ENCODE measurements at places on chromosomes 3 and 15.
A peak's percentile ranks its signal among the peaks of the same experiment; 100 is the strongest.

DNA sequence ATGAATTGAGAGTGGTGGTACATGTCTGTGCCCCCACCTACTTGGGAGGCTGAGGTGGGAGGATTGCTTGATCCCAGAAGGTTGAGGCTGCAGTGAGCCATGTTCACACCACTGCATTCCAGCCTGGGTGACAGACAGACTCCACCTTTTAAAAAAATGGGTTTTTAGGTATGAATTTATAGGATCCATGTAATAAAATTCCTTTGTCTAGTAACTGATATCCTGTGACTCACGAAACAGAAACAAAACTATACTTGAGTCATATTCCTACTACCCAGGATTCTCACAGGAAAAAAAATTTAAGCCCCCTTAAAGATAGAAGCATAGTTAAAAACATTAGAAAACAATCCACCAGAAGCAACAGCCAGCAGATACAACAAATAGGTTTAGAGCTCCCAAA lies 10.0 kb upstream of the CRTC3 start:
- DNase-seq, result peak; percentile 30

- DNase-seq, result no peak
Measured at GRCh38 chr15:77825252-77825542, 192.5 kb upstream of the LINGO1 start.

- peak; percentile 10 for DNase-seq
Measured at GRCh38 chr3:106758459-106758858, 618.8 kb upstream of the CCDC54 start.

- DNase-seq, result no peak
Measured at GRCh38 chr15:59958288-59958687, 45.8 kb upstream of the FOXB1 start.

- no peak for DNase-seq
Measured at GRCh38 chr3:177441276-177441812, 244.1 kb upstream of the TBL1XR1 start.

GRCh38 chr15:77582763-77583162 lies 49.9 kb downstream of the LINGO1 start:
- DNase-seq, result no peak

DNA sequence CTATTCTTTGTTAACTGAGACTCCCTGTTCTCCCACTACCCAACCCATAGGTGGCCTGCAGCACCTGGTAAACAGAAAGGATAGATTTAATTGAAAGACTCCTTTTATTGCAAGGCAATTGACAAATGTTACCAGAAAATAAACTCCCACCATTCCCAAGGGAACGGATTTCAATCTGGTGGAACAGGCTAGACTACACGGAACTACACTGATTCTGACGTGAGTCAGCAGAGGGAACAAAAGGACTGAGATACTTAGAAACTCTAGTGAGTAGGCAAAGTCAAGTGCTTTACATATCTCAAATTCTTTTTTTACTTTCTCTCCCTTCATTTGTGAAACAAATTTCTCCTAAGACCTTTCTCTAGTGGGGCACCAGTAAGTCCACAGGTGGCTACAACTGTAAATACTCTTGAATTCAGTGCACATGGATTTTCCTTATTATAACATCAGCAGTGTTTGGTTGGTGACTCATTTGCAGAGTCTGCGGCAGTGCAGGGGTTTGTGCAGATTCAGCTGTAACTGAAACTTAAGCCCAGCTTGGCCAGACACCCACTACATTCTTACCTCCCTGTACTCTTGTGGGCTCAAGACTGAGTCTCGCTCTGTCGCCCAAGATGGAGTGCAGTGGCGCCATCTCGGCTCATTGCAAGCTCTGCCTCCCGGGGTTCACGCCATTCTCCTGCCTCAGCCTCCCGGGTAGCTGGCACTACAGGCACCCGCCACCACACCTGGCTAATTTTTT lies 34.3 kb upstream of the PLSCR2 start:
- DNase-seq, result peak; percentile 95

DNA sequence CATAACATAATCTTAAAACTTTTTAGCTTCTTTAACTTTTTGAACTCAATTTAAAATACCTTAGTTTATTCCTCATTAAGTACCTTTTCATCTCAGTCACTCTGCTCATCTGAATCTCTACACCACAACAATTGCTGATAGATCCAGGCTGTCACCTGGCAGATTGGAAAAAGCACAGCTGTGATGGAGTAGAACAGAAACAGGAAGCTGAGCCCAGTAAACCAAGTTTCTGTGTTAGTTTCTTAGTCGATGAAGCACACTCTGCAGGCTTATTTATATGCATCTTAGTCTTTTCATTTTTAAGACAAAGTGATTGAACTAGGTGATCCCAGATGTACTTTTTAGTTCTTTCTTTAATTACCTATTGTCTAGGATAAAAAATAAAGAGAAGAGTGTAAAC lies 1398.0 kb upstream of the ALCAM start:
- DNase-seq, result no peak

DNA sequence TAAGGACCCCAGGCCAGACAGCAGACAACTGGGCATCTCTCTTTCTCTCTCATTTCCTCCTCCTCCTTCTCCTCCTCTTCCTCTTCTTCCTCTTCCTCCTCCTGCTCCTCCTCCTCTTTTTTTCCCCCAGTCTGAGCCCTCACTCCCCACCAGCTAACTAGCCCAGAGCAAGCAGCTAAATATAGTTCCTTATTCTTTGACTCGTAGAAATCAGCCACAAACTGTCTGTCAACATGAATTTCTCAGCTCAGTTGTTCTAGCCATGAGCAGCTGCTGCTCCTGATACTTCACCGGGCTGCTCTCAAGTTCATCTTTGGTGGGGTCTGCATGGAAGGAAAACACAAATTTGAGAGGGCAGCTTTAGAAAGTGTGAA lies 19.2 kb upstream of the LOXL1 start:
- no peak for DNase-seq

DNA sequence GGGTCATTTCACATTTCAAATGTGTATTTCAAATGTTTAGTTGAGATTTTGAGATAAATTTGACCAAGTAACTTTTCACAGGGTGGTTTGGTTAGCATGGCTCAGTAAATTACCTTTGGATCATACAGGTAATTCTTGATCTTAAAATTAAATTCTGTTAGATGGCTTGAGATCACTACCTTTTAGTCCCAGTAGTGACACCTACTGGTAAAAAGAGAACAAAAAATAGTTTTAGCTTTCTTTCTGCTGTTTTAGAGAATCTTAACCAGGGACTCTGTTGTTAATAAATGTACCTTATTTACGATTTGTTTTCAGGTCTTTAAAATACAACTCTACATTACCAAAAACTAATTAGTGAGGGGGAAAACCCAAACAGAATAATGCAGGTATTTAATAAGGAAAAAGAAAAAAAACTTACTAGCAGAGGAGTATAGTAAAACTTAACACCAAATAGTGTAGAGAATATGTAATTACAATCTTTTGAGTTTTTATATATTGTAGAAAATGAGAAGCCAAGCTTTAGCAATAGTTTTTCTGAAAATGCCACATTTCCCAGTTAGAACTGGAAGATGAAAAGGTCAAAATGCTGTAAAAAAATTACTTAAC lies 620.3 kb upstream of the AGTR1 start:
- peak; percentile 34 for DNase-seq

GRCh38 chr15:52228921-52229320 lies 37.7 kb upstream of the GNB5 start:
- DNase-seq, result peak; percentile 95

DNA sequence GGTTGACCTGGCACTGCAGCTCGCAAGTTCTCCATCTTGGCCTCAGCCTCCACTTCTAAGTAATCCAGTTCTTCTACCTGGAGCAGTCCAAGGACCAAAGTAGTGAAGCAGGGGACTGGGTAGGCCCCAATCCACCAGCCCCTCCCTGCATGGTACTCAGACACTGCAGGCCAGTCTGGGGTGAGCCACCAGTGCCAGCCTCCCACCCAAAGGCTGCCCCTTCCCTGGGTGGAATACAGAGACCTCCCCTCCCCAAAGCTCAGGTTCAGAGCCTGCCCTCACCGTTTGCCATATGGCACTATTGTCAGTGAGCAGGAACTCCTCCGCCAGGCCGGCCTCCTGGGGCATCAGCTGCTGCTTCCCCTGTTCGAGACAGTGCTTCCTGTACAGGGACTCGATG lies 10.8 kb downstream of the POLG start:
- no peak for DNase-seq

- no peak for DNase-seq
Measured at GRCh38 chr3:175731543-175731942, 872.4 kb downstream of the NAALADL2 start.

- no peak for DNase-seq
Measured at GRCh38 chr3:127368186-127369032, 80.6 kb upstream of the PRR20G start.

- DNase-seq, result no peak
Measured at GRCh38 chr15:54504695-54505094, 526.5 kb downstream of the UNC13C start.

GRCh38 chr3:155960060-155960459 lies 89.6 kb downstream of the GMPS start:
- no peak for DNase-seq

DNA sequence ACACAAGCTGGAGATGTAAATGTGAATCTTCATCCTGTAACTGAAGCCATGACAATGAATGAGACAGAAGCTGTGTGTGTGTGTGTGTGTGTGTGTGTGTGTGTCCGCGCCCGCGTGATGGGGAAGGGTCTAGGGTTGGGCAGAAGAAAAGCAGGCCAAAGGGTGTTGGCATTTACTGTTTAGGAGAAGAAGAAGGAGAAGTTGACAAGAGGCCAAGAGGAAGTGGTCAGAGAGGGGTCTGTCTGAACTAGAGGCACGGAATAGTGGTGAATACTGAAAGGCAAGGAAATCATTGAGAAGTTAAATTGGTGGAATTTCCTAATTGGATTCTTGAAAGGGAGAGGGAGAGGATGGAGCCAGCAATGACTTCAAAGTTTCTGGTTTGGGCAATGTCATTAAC lies 5.6 kb upstream of the NCEH1 start:
- DNase-seq, result no peak

GRCh38 chr15:95226835-95227234 lies 995.5 kb downstream of the MCTP2 start:
- DNase-seq, result peak; percentile 94

DNA sequence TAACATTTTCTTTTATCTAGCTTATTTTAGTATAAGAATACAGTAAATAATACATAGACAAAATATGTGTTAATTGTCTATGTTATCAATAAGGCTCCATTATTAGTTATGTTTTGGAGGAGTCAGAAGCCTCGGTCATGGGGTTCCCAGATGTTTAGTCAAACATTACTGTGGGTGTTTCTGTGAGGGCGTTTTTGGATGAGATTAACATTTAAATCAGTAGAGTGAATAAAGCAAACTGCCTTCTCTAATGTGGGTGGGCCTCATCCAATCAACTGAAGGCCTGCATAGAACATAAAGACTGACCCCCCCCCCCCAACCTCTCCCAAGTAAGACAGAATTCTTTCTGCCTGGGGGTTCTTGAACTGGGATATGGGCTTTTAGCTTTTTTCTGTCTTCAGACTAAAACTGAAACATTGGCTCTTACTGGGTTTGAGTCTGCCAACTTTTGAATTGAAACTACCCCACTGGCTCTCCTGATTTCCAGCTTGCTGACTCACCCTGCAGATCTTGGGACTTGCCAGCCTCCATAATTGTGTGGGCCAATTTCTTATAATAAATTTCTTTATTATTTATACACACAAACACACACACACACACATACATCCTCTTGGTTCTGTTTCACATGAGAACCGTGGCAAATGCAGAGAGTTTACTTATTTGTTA lies 192.0 kb downstream of the TPRG1 start:
- DNase-seq, result no peak

- DNase-seq, result peak; percentile 27
Measured at GRCh38 chr3:37825744-37826400, 35.8 kb upstream of the CTDSPL start.

DNA sequence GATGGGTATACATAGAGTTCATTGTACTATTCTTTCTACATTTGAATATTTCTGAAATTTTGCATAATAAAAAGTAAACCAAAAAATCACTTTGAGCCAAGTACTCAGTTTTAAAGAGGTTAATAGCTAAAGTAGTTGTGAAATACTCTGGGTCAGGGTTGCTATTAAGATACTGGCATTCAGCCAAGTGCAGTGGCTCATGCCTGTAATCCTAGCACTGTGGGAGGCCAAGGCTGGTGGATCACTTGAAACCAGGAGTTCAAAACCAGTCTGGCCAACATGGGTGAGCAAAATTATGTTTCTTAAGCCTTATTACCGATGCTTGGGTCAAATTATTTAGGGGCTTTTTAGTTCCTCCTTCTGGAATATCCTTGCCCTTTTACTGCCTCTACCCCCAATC lies 122.0 kb upstream of the MELTF start:
- peak; percentile 82 for DNase-seq

DNA sequence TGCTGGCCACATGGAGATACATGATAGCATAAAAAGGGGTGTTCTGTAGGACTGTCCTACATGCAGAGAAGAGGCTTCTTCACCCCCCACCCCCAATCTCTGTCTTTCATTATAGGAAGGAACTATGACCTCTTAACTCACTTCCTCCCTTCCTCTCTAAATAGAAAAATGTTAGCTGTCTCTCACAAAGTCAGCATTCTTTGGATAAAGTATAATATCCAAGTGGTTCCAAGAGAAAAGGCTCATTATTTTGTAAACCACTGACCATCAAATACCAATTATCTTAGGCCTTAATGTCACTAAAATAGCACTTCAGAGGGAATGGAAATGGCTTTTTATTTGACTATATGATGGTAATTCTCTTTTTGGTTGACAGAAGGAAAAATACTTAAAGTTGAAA lies 95.3 kb upstream of the SLC2A2 start:
- DNase-seq, result no peak

- DNase-seq, result no peak
Measured at GRCh38 chr3:190526787-190527762, 13.2 kb downstream of the IL1RAP start.

DNA sequence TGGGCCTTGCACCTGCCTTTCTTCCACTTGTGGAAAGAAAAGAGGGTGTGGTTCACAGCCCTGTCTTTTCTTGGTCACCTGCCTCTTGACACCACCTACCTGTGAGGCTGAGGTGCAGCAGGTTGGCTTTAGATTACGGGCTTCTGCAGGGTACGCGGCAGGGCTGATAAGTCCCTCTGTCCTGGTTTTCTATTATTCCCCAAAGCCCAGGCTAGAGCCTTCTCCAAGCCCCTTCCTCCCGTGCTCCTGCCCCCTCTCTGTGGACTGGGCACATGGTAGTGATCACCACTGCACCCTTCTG lies 44.8 kb upstream of the HACD2 start:
- DNase-seq, result no peak

DNA sequence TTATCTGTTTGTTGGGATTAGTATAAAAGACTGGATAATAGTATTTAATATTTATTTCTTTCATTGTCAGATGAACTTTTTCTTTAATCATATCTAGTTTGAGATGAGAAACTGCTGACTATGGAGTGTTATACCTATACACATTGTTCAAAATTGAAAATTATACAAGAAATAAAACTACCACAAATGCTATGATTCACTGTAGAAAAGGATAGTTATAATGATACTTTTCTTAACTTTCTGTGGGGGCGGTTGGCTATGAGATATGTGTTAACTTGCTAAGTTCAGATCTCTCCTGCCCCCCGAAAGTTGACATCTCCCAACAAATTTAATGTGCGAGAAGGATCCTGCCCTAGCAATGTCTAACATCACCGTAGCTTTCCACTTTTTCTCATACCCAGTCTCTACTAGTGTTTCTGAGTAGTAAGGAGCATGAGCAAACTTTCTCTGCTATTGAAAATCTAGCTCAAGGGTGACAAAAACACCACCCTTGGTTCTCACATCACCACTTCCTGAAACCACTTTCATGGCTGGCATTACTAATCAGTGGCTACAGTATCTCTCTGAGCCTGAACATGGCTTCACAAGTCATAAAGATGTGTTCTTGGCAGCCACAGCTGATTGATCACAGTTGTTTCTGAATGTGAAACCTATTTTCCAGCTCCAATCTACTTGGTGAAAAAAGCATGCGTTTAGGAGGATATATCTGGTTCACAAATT lies 15.8 kb upstream of the SAMMSON start:
- DNase-seq, result peak; percentile 13

GRCh38 chr3:33194303-33194702 lies 24.3 kb downstream of the SUSD5 start:
- peak; percentile 5 for DNase-seq
